ENCODE measurements at places on chromosomes 2 and 18. TPM values are rescaled to one million over a fixed set of nuclear protein-coding genes. Genes with fewer than 3 reads are reported as not detected.

DNA sequence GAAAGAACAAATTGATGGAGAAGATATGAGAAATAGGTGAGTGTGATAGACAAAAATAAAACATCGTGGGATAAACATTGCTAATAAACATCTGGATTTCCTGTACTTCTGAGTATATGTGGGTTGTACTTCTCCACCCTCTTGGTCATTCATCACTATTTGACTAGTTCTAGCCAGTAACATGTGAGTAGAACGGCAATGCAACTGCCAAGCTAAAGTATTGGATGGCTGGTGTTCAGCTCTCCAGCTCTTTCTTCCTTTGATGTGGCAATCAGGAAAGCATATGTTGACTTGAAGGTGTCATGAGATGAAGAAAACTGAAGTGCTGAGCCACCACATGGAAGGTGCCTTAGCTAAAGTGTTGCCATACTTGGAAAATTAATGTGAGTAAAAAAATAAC lies 144.9 kb downstream of the SCG2 start:
- no peak for DNase-seq

- no peak for DNase-seq
These were observed 423.7 kb upstream of the ACVR2A start for GRCh38 chr2:147420947-147421675.

- DNase-seq = no peak
These were observed 52.4 kb downstream of the PMS1 start for GRCh38 chr2:189836644-189837043.

GRCh38 chr2:61451178-61451577 lies 19.7 kb downstream of the USP34 start:
- DNase-seq = no peak

- DNase-seq = no peak
These were observed 50.2 kb upstream of the MRPL33 start for GRCh38 chr2:27721335-27721734.

DNA sequence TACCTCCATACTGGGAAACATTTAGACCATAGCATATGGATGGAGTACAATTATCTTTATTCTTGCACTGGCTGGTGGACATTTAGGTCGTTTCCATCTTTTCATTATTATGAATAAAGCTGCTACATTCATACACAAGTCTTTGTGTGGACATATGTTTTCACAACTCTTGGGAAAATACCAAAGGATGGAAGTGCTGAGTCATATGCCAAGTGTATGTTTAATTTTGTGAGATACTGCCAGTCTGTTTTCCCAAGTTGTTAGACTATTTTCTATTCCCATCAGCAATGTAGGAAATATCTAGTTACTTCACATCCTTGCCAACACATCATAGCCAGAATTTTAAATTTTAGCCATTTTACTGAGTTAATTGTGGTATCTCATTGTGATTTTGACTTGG lies 91.5 kb downstream of the GALNT13 start:
- no peak for DNase-seq

DNA sequence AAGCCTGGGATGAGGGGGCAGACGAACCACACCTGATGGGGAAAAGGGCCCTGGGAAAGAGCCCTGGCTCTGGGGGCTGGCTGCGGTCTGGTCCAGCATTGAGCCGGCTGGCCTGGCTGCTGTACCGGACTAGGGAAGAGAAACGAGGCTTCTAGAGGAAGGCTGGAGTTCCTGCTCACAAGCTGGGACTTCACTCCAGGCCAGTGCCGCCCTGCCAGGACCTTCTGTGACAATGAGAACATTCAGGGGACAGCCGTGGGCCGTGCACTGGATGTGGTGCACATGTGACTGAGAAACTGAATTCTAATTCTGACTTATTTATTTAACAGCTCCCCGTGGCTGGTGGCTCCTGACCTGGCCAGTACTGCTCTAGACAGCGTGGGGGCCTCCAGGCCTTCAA lies 269.3 kb downstream of the HDAC4 start:
- no peak for DNase-seq

DNA sequence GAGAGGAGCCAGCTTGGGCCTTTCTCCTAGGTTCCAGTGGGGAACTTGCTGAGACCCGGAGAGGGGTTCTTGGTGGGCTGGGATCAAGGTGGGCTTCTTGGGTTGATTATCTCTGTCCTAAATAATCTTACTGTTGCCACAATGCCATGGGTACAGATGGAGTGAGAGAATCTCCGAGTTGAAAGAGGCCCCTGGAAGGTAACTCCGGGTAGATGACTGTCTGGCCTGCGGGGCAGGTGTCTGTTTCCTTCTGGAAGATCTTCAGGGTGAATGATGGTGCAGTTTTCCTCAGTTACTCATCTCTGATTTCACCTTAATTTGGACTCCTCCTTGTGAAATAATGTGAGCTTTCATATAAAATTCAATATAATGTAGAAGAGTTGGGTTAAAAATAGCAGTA lies 159.4 kb downstream of the ACTR3 start:
- no peak for DNase-seq

DNA sequence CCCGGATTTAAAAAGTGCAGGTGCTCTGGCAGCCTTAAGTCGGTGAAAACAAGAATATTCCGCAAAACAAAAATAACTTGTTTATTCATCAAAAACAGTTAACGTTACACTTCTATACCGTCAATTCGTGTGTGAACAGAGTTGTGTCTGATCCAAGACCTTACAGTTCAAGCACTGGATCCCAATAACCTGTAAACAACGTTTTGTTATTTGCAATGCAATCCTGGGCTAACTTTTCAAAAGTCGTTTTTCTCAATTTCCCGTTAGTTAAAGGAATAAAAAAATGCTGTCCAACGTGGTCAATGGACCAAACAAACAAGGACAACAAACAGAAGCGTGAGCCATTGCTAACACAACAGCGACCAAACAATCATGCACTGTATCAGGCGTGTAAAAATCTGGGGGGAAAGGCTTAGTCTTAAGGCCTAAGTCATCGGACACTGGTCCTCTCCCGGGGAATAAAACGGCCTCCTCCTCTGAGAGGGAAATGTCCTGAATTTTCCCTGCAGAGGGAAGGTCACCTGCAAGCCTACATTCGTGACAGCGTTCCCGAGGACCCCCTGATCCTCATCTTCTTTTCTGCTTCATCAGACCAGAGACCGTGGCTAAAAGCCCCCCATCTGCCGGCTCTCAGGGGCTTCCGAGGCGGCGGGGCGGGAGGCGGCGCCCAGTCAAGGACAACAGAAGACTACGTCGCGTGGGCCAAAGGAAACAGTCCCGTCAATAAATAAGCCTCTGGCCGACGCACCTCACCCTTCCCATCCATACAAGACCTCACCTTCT lies 490 bp downstream of the NDUFS1 start:
- DNase-seq = peak; percentile 32

DNA sequence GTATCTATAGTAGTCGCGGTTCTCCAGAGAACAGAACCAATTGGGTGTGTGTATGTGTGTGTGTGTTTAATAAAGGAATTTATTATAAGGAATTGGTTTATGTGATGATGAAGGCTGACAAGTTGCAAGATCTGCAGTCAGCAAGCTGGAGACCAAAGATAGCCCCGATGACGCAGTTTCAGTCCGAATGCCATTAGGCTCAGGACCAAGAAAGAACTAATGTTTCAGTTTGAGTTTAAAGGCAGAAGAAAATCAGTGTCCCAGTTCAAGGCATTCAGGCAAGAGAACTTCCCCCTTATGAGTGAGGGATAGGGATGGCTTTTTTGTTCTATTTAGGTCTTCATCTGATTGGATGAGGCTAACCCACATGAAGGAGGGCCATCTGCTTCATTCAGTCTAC lies 221.6 kb downstream of the HNMT start:
- DNase-seq = peak; percentile 14

DNA sequence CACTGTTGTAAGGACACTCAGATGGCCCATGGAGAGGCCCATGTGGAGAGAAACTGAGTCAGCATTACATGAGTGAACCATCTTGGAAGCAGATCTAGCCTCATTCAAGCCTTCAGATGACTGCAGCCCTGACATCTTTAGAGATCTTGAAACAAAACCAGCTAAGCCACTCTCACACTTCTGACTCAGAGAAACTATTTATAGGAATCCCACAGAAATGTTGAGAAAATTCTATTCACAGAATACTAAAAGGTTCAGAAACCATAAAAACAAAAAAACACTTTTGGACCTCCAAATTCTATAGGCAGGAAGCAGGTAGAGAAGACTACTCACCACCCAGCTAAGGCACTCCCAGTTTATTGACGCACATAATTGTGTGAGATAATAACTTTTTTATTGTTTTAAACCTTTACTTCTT lies 8.7 kb downstream of the TMEM169 start:
- no peak for DNase-seq

DNA sequence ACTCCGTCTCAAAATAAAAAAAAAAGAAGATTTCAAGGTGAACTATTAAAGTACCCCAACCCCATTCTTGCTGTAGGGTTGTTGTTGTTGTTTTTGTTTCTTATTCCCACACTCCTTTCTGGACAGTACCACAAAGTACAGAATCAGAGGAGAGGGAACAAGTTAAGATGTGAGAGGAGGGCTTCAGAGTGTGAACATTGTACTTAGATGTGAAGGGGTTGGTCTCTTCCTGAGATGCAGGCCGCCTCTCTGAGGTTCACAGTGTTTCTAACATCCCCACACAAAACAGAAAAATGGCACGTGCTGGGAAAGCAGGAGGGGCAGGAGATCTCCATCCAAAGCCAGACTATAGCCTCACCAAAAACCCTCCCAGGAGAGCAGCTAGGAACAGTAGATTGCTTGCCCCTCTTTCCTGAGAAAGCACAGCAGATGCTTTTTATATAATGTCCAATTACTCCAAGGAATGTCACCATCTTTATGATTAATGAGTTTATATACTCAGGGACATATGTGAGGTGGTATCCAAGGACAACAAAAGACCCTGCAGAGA lies 22.6 kb downstream of the ADD2 start:
- DNase-seq = no peak

DNA sequence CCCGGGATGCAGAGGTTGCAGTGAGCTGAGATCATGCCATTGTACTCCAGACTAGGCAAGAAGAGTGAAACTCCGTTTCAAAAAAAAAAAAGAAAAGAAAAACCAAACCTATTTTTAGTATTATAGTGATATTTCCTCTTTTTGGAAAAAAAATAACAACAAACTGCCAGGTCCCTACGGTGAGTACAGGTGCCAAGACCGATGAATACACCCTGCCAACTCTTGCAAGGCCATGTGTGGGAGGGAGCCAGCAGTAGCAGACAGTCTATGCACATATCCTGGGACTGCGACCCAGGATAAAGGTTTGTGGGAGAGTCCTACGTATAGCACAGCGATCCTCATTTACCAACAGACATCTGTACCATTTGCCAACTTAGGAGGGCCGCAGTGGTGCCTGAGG lies 69.6 kb upstream of the DNMT3A start:
- DNase-seq = no peak

GRCh38 chr2:177193240-177193639 lies 19.4 kb upstream of the HNRNPA3 start:
- DNase-seq = no peak

DNA sequence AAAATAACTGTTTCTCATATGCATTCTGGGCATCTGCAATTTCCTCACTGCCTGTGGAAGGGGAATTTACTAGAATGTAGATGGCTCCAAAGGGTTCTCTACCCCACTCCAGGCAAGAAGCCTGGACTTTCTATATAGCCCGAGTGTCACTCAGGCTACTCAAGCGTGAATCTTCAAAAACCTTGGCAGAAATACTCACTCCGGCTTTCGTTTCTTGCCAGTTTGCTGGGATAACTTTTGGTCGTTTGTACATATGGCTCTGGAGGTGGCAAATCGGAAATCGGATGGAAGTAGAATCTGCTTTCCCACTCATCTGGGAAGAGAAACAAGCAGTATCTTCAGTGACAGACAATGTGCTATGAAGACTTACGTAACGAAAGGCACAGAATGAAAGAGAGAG lies 30.7 kb downstream of the WIPF1 start:
- no peak for DNase-seq

- no peak for DNase-seq
These were observed 289.2 kb upstream of the KYNU start for GRCh38 chr2:142588269-142588668.

DNA sequence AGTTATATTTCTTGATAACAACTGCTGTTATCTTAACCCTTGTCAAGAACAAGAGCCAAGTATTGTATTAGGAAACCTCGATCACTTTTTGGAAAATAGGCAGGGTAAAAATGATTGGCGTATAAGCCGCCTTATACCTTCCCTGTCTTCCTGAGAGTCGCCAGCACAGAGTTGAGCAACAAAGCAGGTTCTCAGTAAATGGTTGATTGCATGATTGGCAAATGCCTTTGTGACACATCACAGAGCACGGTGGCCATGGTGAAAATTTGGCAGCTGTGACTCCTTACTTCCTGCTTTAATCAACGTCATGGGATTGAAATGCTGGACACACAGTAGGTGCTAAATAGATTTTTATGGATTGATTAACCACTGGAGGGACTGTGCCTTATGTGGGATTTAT lies 3.9 kb upstream of the KLHL29 start:
- DNase-seq = no peak

DNA sequence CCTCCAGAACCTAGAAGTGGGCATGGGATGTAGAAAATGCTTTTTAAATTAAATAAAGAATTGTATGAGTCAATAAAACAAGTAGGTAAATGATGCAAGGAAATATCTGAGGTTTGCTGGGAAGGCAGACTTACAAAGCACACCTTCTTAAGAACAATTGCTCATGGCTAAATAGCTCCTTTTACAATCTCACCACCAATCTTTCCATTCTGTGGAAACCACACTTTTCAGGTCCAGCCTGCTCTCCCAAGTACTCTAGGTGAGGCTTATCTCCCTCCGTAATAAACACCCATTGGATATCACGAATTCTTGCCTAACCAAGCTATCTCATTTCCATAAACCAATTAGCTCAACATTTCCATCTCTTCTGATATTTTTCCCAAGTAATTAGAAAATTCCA lies 91.5 kb upstream of the SLC8A1 start:
- DNase-seq = no peak

- no peak for DNase-seq
These were observed 387.3 kb downstream of the PLCL1 start for GRCh38 chr2:198191651-198192050.

GRCh38 chr2:239824046-239824694 lies 201.0 kb downstream of the NDUFA10 start:
- peak; percentile 88 for DNase-seq

- peak; percentile 78 for DNase-seq
These were observed 434.9 kb downstream of the DSEL start for GRCh38 chr18:67081482-67082211.

DNA sequence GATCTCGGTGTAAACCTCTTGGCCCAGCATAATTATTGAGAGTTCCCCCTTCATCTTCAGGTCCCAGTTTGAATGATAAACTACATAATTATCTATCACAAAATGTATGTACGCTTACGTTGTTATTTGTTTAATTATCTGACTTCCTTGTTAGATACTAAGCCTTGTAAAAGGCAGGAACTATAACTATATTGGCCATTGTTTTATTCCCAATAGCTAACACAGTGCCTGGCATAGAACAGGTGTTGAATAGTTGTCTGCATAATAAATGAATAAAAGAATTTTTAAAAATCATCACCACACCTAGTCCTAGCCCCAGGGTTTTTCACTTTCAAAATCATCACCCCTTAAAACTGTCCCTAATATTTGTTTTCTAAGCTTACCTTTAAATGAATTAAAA lies 207.9 kb downstream of the MREG start:
- DNase-seq = no peak

The TANK gene
- 27.7 TPM for total RNA-seq

The KCNJ13 gene
- not detected for total RNA-seq

The DRC1 gene
- total RNA-seq = not detected

The CFAP65 gene
- 0.23 TPM for total RNA-seq

The RGPD4 gene
- total RNA-seq = not detected

The SKA1 gene
- 25.1 TPM for total RNA-seq

The AFF3 gene
- 5.9 TPM for total RNA-seq

The CARF gene
- 3.3 TPM for total RNA-seq

The IL1R1 gene
- 0.47 TPM for total RNA-seq

The UGGT1 gene
- total RNA-seq = 58.0 TPM

The ETAA1 gene
- 48.2 TPM for total RNA-seq

The SMYD1 gene
- total RNA-seq = 0.07 TPM

The MBOAT2 gene
- total RNA-seq = 24.7 TPM

The BOLL gene
- 0.04 TPM for total RNA-seq

Measured in GM23338 (cell line).